NCI-H510A treated with DMSO at 0.1 percent for 48 hours (cell line): ENCODE measurements at places on chromosomes 5 and 9.

- DNase-seq, result no peak
These were observed 627.0 kb downstream of the RAB3C start for GRCh38 chr5:59209758-59210359.

DNA sequence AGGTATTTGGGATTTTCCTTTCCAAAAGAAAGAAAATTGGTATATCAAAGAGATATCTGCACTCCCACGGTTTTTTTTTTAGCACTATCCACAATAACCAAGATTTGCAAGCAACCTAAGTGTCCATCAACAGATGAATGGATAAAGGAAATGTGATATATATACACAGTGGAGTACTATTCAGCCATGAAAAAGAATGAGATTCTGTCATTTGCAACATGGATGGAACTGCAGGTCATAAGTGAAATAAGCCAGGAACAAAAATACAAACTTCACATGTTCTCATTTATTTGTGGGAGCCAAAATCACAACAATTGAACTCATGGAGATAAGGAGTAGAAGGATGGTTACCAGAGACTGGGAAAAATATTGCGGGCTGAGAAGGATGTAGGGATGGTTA lies 9.8 kb downstream of the ANKRD31 start:
- no peak for DNase-seq

- DNase-seq, result no peak
These were observed 106.3 kb downstream of the NDUFAF2 start for GRCh38 chr5:61051267-61051666.

DNA sequence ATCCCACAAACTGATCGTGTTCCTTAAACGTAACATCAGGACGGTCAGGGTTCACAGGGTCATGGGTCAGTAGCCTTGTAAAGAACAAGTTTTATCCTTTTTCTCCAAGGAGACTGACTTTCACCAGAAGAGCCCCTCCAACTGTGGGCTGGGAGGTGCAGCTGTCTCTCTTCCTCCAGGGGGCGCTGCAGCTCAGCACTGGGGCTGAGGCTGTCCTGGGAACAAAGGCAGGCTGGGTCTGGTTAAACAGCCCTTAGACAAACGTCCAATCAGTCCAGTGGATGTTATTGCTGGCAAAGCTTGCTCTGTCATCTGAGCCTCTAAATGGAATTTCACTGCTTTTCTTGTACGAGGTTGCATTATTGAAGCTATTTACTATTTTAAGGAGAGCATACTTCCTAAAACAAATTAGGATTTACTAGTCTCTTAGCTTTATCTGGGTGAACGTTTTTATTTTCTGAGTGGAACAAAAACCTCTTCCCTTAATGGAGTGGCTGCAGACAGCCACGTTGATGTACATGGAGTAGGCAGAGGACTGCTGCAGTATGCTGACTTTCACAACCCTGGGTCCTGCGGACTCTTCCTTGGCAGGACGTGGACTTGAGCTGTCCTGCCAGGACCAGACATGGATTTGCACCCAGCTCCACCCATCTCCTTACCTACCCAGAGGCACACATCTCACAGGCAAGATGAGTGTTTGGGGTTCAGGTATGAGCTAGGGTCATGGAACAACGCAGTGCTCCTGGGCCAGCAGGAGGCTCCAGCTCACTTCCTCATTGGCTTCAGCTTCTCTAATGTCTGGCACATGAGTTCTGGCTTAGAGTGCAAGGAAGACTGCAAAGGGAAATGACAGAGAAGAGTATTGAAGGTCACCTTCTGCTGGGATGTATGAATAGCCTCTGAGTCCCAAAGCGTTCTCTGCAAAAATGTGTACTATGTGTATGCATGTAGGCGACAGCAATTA lies 7.8 kb downstream of the EXOSC2 start:
- peak; percentile 52 for DNase-seq

- DNase-seq, result no peak
These were observed 205.0 kb downstream of the DOCK8 start for GRCh38 chr9:419571-420171.

GRCh38 chr5:126186210-126186609 lies 237.0 kb upstream of the GRAMD2B start:
- DNase-seq, result no peak

- no peak for DNase-seq
These were observed 13.7 kb downstream of the OR1J1 start for GRCh38 chr9:122463828-122464632.

- DNase-seq, result peak; percentile 92
These were observed 22.3 kb upstream of the TMEM250 start for GRCh38 chr9:136140966-136141365.

DNA sequence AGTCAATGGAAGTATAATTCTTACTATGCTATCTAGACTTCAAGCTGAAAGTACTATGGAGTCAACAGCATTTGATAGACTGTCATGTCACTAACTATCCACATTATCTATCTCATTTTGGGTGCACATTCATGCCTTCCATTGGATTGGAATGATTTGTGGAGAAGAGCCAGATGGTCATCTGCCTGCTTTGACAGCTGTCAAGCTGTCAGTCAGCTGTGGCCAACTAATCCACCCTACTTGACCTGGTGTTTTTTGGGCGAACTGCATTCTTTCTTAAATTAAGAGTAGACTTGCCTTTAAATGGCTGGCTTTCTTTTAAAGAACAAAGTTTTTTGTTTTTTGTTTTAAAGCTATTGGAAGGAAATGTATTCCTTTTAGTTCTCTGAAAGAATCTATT lies 151.5 kb downstream of the DCP2 start:
- DNase-seq, result no peak

DNA sequence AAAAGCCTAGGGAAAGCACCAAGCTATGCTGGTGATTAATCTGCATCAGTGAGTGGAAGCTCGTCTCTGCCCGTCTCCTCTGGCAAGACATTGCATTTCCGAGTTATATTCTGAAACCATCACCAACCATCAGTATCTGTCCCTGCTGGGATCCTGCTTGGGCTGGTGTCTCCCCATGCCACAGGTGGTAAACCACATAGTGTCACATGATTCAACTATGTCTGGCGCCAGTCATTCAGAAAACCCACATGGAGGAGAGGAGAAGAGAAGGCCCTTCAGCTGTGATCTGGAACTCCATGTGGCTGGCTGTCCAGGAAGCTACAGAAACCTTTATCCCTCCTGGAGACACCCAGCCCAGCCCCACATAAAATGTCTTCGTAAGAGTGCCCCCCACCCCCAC lies 4.8 kb downstream of the IL9 start:
- no peak for DNase-seq

DNA sequence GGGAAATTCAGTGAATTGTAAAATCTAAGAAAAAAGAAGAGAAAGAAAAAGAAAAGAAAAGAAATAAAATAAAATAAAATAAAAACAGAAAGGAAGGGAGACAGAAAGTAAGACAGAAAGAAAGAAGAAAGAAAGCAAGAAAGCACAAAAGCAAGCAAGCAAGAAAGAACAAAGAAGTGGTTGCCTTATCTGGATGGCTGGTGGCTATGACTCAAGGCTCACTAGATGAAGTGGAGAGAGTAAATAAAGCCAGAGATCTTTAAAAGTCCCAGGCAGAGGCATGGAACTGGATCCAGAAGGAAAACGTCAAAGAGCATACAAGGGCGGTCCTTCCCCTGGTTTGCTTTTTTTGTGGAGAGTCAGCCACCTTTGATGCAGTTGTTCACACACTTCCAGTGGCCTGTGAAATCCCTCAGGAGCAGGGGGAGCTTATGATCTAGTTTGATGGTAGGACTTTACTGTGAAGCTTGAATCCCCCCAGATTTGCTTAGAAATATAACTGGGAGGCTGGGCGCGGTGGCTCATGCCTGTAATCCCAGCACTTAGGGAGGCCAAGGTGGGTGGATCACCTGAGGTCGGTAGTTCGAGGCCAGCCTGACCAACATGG lies 176.7 kb upstream of the HMHB1 start:
- no peak for DNase-seq

- no peak for DNase-seq
These were observed 85.2 kb upstream of the SLC1A3 start for GRCh38 chr5:36521219-36521618.

DNA sequence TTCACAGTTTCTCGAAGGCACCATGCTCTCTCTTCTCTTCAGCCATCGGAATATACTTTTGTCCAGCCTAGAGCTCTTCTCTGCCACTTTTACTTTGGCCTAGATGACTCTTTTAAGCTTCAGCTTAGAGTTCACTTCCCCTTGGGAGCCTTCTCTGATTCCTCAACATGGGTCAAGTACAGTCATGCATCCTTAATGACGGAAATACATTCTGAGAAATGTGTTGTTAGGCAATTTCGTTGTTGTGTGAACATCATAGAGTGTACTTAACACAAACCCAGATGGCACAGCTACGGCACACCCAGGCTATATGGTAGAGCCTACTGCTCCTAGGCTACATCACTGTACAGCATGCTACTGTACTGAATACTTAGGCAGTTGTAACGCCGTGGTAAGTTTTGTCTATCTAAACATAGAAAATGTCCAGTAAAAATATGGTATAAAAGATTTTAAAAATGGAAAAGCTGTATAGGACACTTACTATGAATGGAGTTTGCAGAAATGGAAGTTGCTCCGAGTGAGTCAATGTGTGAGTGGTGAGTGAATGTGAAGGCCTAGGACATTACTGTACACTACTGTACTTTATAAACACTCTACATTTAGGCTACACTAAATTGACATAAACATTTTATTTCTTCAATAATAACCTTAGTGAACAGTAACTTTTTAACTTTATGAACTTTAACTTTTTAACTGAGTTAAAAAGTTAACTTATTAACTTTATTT lies 15.1 kb upstream of the TNFSF15 start:
- DNase-seq, result no peak

GRCh38 chr5:107092695-107093094 lies 578.0 kb downstream of the EFNA5 start:
- DNase-seq, result no peak

GRCh38 chr9:70020991-70021571 lies 22.6 kb upstream of the MAMDC2 start:
- DNase-seq, result no peak

DNA sequence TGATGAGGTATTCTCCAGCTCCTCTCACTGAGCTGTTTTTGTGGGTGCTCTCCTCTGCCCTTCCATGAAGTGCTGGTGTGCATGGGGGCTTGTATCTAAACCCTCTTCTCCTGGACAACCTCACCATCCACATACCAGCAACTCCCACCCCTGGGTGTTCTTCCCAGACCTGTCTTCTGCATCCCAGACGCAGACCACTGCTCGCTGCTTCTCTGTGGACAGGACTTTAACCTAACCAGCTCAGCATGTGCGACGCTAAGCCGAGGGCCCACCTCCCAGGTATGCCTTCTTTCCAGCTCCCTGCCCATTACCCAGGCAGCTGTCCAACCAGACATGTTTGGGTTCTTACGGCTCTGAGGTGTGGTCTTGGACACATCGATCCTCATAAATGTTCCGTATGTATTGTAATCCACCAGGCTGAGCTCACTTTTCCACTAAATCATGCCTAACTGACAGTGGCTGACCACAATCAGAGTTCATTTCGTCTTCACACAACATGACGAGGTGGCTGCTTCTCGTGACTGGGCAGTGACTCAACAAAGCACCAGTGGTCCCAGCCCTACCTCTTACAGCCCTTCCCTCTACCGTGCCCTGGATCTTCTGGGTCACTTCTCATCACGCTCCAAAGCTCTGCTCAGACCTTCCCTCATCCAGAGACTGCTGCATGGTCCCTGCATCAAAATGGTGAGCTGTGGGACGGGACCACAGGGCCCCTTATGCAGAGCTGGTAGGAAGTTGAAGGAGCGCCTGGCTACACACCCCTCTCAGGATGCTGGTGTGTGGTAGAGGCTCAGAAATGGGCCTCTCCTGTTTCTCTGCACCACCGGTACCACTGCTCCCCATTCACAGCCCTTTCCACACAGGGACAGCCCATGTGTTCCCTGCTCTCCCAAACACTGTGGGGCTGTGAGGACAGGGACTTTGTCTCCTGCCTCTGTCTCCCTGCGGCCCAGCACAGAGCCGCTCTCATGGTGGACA lies 9.6 kb upstream of the PTGES2 start:
- no peak for DNase-seq

DNA sequence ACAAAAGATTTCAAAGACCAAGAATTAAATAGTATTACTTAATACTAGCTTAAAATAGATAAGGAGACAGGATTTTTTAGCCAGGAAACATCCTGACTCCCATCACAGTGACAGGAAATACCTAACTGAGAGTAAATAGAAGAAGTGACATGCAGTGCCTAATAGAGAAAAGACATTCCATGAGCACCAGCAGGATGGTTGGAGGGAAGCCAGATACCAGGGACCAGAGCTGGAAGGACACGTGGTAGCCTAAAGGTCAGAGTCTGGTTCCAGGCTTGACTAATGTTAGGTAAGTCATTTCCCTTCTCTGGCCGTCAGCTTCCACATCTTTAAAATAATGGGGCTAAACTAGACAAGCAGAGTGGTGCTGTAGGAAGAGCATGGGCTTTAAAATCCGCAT lies 41.6 kb downstream of the CDK5RAP2 start:
- no peak for DNase-seq

GRCh38 chr5:173626505-173626820 lies 10.0 kb upstream of the BOD1 start:
- no peak for DNase-seq

- no peak for DNase-seq
These were observed 5.5 kb downstream of the DNAJB5 start for GRCh38 chr9:34994900-34995669.

- DNase-seq, result peak; percentile 55
These were observed 2.4 kb downstream of the SYK start for GRCh38 chr9:90803860-90804593.

GRCh38 chr9:68996462-68996861 lies 17.5 kb downstream of the PRKACG start:
- no peak for DNase-seq

- DNase-seq, result peak; percentile 59
These were observed 202.7 kb downstream of the SEMA6A start for GRCh38 chr5:116371935-116372334.

GRCh38 chr9:116182876-116183275 lies 29.3 kb downstream of the PAPPA start:
- no peak for DNase-seq

DNA sequence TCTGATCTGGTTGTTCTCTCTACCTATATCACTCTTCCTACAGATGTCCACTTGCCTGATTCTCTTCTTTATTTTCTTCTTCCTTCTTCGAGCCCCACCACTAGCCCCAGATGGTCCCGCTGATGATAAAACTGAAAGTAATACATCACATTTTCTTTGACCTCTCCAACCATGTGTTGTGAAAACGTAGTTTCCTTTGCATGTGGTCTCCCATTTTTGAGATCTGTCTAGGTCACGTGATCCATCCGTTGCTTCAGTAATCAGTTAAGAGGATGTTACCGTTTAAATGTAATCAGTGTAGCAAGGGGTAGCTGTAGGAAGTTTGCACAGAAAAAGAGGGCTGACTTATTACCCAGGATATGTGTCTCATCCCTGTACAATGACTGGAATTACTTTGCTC lies 426.3 kb upstream of the TLE4 start:
- DNase-seq, result no peak

- no peak for DNase-seq
These were observed 217.0 kb downstream of the PCSK5 start for GRCh38 chr9:76107482-76107881.

DNA sequence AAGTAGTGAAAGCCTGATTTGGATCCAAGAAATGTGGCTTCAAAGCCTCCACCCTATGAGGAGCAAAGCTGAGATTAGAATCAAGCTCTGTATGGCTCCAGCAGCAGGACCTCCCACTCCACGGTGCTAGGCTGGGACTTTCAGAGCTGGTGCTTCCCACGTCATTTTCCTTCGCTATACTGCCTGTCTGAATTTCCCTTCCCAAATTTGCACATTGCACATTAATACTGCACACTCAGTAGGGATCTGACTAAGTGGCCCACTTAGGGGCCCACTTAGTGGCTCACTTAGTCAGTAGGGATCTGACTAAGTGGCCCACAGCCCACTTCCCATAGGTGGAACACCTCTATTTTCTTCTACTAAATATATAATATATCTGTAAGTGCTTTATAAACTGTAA lies 14.1 kb upstream of the SPDL1 start:
- no peak for DNase-seq

GRCh38 chr5:149411738-149412519 lies 32.8 kb upstream of the IL17B start:
- DNase-seq, result no peak
